ENCODE measurements at places on chromosomes 2 and 18. TPM values are rescaled to one million over a fixed set of nuclear protein-coding genes. Genes with fewer than 3 reads are reported as not detected.
A peak's percentile ranks its signal among the peaks of the same experiment; 100 is the strongest.

Gene CHRNG
- total RNA-seq = not detected

DNA sequence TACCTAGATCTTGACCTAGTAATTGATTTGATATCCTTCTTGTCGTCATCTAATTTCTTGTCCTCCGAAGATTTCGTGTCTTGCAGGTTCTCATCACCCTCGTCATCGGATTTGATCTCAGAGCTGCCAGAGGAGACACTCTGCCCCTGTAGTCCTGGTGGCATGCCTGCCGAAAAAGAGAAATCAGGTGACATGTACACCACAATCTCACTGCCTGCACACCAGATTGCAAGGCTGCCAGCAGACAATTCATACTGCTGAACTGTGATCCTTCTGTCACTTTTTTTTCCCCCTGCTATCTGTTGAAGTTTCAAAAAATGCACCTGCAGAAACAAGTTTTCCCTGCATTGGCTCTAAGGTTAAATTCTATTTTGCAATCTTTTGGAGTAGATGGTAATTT, 273.2 kb upstream of the CCDC68 start:
- DNase-seq = no peak

GRCh38 chr2:43937269-43937820, 58.4 kb downstream of the LRPPRC start:
- no peak for DNase-seq

Gene TLX2
- total RNA-seq = under 0.01 TPM

- DNase-seq = no peak
Observed at GRCh38 chr2:145043399-145043834, 523.5 kb upstream of the ZEB2 start.

DNA sequence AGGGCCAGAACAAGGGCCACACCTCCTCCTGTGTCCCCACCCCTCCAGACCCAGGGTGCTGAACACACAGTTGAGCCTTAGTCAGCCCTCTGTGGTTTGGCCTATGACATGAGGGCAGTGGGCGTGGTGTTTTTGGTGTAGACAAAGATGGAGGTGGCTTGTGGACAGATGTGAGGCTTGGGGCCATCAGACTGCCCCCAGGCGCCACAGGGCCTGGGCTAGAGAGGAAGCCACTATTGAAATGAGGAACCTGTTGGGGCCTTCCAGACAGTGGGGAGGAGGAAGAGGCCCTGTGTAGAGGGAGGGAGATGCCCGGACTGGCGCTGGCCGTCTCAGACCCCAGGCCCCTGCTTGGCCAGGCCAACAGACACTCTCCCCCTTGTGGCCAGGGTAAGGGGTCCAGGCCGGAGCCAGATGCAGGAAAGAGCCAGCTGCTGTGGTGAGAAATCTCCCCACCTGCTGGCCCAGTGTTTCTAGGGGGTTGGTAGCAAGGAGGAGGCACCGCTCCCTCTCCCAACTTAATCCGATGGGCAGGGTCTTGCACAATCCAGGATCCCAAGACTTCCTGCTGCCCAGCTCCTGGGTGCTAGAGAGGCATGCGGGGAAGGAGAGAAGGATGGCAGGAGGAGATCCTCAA, 53.8 kb downstream of the SMAD7 start:
- peak; percentile 52 for DNase-seq

Gene BUB1
- 7.1 TPM for total RNA-seq

- DNase-seq = no peak
Observed at GRCh38 chr18:8552151-8552550, 57.1 kb upstream of the RAB12 start.

Gene SLC14A1
- total RNA-seq = 136 TPM

DNA sequence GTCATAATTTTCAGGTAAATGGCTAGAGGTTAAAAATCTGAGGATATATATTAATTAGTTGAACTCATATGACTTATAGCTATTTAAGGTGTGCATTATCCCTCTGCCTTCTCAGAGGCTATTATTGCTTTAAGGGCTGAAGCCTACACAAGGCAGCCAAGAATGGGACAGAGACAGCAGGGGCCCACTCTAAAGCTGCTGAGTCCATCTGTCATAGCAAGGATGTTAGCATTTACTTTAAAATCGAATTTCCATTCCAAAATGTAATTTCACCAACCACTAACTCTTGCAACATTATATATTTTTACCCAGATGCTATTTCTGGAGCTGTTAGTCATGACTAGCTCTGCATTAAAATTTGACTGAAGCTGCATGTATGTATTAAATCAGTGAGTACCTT, 236.3 kb upstream of the FSIP2 start:
- no peak for DNase-seq

DNA sequence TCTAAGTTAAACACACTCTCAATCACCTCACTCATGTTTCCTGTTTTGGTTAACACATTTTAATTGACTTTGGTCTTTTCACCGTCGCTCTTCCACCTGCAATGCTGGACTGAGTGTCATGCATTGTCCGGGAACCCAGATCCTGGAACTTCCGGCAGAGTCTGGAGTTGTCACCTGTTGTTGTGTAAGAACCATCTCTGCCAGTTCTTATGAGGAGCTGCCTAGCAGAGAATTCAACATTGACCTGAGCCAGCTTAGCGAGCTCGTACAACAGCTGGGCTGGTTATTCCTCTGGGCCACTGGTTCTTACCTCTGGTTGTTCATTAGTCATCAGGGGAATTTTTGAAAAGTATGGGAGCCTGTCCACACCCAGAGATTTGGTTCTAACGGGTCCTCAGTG, 75.7 kb downstream of the BCL2L11 start:
- DNase-seq = no peak

DNA sequence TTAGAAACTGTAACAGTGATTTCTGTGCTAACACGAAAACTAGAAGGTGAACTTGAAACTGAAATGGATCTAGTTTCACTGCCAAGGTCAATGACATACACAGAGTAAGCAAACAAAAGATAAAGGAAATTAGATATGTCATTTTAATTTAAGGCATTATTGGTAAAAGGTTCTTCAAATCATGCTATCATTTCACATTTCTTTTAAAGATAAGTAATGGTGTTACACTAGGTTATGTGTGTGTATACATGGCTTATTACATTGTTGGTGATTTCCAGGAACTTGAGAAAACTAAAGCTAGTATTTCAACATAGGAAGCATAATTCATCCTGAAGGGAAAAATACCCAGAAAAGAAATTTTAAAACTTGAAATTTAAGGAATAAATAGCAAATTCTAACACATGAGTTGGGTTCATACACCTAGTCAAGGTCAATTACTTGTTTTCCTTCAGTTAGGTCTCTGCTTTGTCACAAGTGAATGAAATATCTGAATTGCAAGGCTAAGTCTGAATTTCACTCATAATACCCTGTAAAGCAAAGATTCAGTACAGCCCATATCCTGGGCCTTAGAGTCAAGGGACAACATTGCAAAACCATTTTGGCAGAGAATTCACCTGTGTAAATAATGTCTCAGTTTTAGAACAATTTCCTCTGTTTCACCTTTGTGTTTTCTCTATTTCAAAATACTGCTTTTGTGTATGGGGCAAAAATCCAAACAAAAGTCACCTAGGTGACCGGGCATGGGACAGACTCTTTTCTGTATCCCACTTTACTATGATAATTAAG, 141.6 kb downstream of the SRBD1 start:
- DNase-seq = no peak

Gene MAPRE2
- 24.2 TPM for total RNA-seq

GRCh38 chr18:70535041-70535440, 246.2 kb downstream of the SOCS6 start:
- DNase-seq = no peak

GRCh38 chr2:20530520-20530919, 83.6 kb downstream of the RHOB start:
- peak; percentile 19 for DNase-seq

DNA sequence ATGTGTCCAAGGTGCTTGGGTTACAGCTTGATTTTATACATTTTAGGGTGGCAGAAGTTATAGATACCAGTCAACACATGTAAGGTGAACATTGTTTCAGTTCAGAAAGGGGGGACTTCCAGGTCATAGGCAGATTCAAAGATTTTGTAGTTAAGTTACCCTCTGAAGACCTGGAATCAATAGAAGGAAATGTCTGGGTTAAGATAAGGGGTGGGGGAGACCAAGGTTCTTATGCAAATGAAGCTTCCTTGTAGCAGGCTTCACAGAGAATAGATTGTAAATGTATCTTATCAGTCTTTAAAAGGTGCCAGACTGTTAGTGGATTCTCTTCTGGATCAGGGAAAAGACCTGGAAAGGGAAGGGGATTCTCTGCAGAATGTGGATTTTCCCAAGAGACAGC, 42.4 kb downstream of the BMPR2 start:
- no peak for DNase-seq

DNA sequence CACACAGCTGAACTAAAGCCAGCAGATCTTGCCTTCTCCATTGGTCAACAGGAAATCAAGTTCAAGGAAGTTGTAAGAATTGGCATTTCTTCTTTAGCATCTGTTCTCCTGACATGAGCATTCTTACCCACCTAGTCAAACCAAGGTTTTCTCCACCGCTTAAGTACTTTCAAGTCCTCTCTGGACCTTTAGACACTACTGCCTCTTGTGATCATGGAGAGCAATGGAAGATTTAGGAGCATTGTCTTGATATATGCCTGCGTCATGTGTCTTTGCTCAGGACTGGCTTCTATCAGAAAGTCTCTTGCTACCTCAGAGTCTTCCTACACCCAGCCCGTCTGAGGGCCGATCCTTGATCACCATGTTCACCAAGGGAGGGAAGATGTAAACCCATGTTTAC, 262.2 kb downstream of the PHLPP1 start:
- no peak for DNase-seq

DNA sequence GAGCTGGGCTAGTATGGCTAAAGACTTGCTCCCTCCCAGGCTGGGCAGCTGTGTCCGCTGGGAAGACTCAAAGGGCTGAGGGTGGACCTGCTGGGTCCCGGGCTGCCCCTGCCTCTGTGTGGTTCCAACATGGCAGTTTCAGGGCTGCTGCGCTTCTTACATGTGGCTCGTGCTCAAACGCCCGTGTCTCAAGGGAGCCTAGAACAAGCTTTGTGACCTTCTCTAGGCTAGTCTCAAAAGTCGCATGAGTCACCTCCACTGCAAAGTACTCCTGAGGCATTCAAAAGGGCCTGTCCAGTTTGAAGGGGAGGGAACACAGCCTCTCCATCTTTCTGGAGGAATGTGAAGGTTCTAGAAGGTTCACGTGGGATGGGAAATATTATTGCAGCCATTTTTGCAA, 44.7 kb upstream of the RAB31 start:
- DNase-seq = no peak

- DNase-seq = no peak
Observed at GRCh38 chr2:187594801-187595200, 40.6 kb upstream of the TFPI start.

Gene NT5DC4
- not detected for total RNA-seq

Gene HJURP
- 3.5 TPM for total RNA-seq

Gene NEU2
- not detected for total RNA-seq

DNA sequence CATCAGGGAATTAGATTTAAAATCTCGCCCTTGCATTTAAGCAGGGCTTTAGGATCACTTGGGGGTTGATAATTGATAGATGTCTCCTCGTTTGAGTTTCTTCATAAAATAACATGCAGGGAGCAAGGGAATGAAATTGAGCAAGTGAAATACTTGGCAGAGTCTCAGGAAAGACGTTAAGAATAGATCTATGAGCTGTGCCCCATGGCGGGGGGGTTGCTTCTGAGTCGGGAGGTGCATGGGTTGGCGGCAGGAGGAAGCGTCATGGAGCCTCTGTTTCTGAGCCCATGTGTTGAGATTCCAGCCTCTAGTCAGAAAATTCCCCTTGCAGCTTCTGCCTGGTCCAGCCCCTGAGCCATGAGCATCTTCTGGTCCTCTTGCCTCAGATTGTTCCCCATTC, 82.0 kb downstream of the APOB start:
- no peak for DNase-seq

GRCh38 chr2:134290358-134290757, 36.5 kb downstream of the MGAT5 start:
- no peak for DNase-seq

DNA sequence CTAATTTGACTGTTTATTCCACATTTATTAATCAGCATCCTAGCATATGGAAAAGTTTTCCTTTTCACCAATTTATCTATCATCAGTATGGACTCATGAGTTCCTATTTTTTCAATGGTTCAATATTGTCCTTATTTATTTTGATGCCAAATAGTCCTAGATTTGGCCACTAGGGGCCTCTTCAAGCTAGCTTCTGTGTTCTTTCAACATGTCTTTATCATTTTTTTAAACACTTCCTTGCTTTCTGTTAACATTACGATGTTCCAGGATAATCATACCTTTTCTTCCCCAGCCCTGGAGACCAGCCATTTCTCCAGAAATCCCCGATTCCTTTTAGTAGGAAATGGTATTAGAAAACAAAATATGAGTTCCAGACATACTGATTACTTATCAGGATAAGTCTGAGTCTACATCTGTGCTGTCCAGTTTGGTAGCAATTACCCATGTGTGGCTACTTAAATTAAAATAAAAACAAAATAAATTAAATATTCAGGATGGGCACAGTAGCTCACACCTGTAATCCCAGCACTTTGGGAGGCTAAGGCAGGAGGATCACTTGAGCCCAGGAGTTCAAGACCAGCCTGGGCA, 70.6 kb downstream of the RPE start:
- peak; percentile 46 for DNase-seq

Gene RND3
- total RNA-seq = 298 TPM

Gene SLC9A4
- not detected for total RNA-seq

- DNase-seq = peak; percentile 81
Observed at GRCh38 chr18:48529796-48530195, 9.0 kb upstream of the CTIF start.

GRCh38 chr2:148020111-148021058, at the start of gene ORC4:
ORC4 (minus strand) TSS chr2:148020737; CDS start chr2:147975958, 44,779 bp downstream.
- peak; percentile 91 for DNase-seq

- peak; percentile 100 for DNase-seq
Observed at GRCh38 chr2:241680827-241681599, 5.6 kb downstream of the DTYMK start.

DNA sequence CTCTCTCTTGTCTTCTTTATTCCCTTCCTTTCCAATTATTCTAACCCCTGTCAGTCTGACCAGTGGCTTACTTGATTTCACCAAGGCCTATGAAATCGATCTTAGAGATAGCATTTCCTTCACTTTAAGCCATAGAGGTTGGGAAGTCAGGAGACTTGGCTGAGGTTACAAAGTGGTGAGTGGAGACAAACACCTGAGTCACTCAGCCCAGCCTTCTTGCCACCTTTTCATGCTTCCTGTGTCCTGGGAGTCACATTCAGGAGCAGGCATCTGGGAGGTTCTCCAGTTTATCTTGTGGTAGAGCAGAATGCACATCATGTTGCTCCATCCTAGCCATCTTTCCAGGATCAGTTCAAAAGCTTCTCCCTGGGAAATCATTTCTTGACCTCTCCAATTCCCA, 59.1 kb downstream of the VSNL1 start:
- DNase-seq = no peak

- no peak for DNase-seq
Observed at GRCh38 chr2:235500110-235500760, 6.4 kb downstream of the AGAP1 start.

All from osteoblast (primary cell).